ENCODE measurements at places on chromosomes 3 and 15.

DNA sequence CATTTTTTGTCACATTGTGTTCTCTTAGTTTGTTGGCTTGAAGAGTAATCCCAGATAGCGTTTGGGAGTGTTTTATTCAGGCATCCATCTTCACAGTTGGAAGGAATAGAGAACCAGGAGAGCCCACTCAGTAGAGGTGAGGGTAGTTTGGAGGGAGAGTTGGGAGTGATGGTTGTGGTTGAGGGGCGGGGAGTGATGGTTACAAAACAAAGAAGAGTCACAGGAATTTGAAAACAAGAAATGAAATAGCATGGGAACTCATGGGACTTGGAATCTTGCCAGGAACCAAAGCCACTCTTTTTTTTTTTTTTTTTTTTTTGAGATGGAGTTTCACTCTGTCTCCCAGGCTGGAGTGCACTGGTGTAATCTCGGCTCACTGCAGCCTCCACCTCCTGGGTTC lies 36.3 kb downstream of the DUT start:
- no peak for DNase-seq

- no peak for DNase-seq
Observed at GRCh38 chr3:136979684-136980083, 21.9 kb downstream of the IL20RB start.

DNA sequence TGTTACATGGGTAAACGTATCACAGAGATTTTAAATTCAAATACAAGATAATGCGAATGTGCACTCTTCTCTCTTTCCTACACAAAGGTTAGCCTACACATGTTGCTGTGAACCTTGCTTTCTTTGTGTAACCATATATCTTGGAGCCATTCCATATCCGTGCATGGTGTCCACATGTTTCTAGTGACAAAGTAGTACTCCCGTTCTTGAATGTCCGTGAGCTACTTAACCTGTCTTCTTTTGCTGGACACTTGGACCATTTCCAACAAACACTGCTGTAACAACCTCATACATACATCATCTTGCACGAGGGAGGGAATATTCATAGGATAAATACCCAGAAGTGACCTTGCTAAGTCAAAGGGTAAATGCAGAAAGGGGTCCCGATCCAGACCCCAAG lies 75.0 kb downstream of the STRIT1 start:
- DNase-seq: no peak

- DNase-seq: no peak
Observed at GRCh38 chr3:128011140-128011539, 41.1 kb upstream of the SEC61A1 start.

DNA sequence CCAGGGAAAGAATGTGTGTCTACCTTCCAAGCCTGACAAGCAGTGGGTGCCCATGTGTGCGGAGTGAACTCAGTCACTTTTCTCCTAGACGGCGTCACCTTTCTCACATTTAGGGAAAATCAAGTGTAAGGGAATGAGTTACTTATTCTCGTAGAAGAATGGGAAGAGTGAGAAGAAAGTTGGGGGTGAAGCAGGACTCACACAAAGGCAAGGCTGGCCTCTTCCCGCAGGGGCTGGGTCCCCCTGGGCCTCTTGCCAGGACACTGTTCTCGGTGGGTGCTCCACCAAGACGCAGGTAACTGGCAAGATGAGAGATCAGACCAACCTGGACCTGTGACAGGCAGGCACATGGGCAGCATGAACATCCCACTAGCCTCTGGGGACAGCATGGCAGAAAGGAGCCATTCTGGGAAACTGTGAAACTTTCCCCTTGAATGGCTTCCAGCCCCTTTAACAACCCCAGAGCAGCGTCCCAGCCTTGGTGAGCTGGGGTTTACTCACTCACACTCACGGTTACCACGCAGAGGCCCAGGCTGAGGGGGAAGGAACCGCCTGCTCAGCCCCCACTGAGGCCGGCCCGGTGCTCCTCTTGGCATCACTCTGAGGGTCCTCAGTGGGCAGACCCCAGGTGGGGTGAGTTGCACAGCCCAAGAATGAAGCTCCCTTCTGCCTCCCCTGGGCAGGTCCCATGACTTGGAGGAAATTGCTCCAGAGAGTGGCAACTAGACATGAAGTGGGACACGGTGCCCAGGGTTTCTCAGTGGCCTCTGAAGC lies 15.0 kb upstream of the SRP14 start:
- DNase-seq: no peak

Measured in dorsolateral prefrontal cortex (tissue), 122 donors.